ENCODE measurements at places on chromosomes 5 and 9.

GRCh38 chr5:149735066-149735465 lies 5.0 kb downstream of the PPARGC1B start:
- DNase-seq, result no peak

- no peak for DNase-seq
Observed at GRCh38 chr5:56725711-56726411, 89.5 kb upstream of the MAP3K1 start.

DNA sequence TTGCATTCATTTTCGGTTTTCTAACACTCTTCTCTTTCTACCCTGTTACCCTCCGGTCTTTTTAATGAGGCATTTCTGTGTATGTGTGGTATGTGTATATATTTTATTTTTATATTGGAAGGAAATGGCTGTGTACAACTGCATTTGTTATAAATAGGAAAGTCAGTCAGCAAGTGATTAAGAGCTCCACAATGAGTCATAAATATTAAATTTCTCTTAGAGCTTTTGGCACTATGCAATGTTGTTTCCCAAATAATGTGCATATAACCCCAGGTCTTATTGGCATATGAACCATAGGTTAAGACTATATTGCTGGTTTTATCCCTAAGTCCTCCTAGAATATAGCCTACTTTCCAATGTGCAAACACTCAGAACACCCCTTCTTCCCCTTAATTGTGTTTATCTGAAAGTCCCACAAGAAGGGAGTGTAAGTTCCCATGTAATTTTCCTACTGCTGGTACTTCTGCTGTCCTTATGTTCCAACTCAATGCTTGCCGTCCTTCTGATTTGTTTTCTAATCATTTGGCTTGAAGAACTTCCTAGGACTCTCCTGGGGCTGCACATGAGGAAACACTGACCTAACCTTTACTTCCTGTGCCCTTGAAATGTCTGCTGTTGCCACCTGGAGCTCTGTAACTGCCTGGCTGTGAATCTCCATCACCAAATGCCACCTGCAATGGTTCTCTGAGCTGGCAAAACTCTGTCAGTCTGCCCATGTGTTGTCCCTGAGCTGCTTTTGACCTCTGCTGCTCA lies 65.5 kb upstream of the PCSK5 start:
- DNase-seq, result no peak

- DNase-seq, result no peak
Observed at GRCh38 chr9:75504721-75505120, 385.8 kb upstream of the PCSK5 start.

DNA sequence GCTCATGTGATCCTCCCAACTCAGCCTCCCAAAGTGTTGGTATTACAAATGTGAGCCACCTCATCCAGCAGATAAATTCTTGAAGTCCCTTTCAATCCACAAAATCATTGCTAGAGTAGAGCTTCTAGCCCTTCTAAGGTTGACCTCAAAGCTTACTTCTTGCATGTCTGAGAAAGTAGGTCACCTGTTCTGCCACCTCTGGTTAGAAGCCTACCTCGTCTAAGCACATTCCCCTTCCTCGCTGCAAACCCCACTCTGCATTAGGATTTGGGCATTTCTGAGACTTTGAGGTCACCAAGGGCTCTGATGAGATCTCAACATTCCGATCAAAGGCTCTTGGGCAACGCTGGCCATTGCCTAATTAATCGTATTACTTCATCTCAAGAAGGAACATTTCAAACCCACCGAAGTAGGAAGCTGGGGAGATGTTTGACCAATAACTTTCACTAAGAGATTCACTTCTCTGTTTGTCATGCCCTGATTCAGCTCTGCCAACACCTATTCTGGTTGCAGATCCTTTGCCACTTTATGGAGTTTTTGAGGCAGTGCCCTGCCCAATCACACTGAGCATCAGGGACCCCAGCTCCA lies 8.6 kb downstream of the ADAM19 start:
- no peak for DNase-seq
